ENCODE measurements at places on chromosomes 16 and 17.

DNA sequence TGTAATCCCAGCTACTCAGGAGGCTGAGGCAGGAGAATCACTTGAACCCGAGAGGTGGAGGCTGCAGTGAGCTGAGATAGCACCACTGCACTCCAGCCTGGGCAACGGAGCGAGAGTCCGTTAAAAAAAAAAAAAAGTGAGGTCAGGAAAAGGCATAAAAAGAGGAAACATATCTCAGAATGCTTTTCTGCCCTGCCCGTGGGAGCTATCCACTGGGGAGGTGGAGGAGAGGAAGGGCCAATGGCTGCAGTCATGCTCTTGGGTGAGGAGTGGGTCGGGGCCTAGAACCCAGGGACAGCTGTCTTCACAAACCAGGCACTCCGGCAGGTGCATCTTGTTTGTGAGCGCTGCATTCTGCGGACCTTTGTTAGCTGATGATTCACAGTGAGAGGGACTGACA lies 60.0 kb upstream of the CDC42EP4 start:
- DNase-seq: no peak

DNA sequence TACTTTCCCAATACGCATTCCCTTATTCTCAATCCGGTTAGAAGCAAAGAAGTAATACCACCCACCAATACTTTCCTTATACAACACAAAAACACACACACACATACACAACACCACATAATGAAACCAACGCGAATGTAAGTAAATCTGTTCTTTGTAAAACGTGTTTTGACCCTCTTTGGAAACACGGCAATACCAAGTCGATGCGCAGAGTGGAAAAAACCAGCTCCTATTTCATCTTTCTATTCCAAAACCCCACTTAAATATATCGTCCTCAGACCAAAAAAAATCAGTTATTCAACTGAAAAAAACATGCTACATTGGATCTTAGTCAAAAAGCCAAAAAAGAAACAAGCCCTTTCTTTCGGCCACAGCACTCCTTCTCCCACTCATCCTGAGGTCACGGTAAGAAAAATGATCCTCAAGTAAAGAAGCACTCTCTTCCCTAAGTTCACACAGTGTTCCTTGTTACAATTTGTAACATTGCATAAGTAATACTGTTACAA lies 31.0 kb upstream of the ARL4D start:
- DNase-seq: peak; percentile 95

DNA sequence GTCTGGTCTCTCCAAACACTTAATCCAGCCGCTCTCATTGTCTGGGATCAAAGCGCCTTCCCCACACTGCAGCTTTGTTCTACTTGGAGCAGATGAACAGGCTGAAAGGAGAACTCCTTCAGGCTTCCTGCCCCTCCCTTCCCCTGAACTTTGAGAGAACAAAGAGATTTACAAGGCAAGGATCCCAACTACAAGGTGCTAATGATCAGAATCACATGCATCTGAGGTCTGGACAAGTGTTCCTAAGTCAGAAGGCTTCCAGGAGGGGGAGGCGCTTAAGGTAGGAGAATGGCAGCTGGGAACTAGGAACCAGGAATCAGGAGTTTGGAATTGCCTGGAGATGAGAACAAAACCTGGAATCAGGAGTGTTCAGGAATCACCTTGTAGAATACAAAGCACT lies 606.3 kb upstream of the CDH11 start:
- no peak for DNase-seq

DNA sequence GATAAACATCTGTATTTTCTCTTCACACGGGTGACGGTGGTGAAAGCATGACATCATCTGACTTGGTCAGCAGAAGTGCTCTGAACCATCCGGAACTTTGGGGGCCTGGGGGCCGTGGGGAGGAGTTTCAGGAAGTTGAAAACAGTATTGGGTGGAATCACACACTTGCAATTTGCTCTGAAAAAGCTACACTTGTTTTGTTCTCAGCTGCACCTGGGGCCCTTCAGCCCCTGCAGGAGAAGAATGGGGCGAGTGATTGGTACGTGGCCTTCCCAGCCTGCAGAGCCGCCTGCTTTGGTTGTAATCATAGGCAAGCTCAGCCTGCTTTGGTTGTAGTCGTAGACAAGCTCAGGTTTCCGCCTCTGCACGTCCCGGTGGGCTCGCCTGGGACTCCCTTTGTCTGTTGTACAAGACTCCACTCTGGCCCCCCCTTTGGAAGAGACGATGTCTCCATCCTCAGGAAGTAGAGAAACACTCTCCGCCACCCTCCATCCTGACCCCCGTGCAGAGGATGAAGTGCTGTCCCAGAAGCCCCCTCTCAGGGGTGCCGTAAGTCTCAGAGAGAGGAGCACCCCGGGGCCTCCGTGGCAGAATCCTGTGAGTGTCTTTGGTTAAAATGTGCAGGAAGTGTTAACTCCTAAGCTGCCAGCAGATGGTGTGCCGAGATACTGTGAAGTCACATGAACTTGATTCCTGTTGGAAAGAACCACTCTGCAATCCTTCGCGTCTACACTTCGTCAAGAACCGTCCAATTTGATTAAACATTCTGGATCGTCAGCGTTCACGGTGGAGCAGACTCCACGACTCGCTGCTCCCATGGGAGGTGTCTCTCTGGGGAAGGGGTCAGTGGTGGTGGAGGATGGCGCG lies 5.4 kb downstream of the BANP start:
- peak; percentile 84 for DNase-seq

DNA sequence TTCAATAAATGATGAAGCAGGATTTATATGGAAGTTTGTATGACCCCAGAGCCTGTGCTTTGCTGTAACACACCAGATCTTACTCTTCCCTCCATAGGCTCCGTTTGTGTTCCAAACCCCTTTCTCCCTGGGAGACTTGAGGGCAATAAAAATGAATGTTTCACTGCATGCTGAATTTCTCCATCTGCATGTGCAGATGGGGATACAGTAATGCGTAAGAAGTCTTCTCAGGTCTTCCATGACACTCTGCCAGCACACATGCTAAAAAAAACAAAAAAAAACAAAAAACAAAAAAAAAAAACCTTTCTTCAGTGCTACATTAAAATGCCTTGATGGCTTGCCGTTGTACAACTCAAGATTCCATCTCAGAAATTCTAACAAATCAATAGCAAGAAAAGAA lies 170.2 kb upstream of the ANKFN1 start:
- DNase-seq: no peak

- DNase-seq: no peak
Measured at GRCh38 chr16:424623-425081, 797 bp upstream of the RAB11FIP3 start.

- DNase-seq: peak; percentile 57
Measured at GRCh38 chr17:20009052-20009301, 182 bp upstream of the SPECC1 start.

GRCh38 chr17:14197586-14197985 lies 39.1 kb downstream of the CDRT15 start:
- no peak for DNase-seq

- DNase-seq: no peak
Measured at GRCh38 chr17:3907483-3908216, 8.6 kb downstream of the P2RX1 start.

GRCh38 chr17:1630662-1631061 lies 2.0 kb upstream of the SLC43A2 start:
- no peak for DNase-seq

- no peak for DNase-seq
Measured at GRCh38 chr16:57008440-57008839, 19.1 kb downstream of the NLRC5 start.
